Activated T-cell treated with anti-CD3 and anti-CD28 coated beads, Interleukin-2, amount 50 U/mL, for 1 hour (primary cell): ENCODE measurements at places on chromosomes 5 and 9.

GRCh38 chr9:95545831-95546567 is 29.2 kb upstream of the PTCH1 start:
- DNase-seq, result no peak

DNA sequence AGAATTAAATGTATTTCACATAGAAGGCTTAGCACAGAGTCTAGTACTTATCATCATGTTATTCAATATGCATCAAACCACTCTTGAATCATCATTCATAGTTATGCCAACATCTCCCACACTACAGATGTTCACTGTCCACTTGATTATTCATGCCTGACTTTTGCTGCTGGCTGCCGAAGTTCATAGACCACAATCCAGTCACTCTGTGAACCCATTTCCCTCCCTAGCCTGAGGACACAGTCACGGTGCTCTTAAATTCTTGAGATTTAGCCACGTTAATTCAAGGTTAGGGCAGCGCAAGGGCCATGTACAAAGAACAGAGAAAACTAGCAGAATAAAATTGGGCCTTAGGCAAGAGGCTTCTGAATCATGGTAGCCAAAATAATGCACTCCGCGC is 32.4 kb downstream of the ABCA1 start:
- DNase-seq, result no peak

GRCh38 chr5:180464603-180464970 is 29.6 kb upstream of the CNOT6 start:
- DNase-seq, result no peak

DNA sequence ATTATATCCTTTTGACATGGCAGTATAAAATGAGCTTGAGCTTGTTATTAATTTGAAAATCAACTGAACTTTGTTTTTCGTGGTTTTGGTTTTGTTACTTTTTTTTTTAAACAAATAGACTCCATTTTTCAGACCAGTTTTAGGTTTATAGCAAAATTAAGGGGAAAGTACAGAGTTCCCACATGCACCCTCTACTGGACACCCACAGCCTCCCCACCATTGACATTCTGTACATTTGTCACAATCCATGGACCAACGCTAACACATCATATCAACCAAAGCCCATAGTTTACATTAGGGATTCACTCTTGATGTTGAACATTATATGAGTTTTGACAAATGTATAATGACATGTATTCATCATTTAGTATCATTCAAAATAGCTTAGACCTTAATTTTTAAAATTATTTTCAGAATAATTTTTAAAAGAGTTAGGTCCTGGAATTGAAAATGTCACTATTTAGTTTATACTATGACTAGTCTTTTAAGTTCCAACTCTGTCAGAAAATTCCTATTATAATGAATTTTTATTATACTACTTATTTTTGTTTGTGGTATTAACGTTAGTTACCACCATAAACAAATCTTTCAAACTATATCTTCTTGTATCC is 35.3 kb upstream of the JMY start:
- DNase-seq, result no peak

GRCh38 chr5:58201922-58202648 is 257.8 kb downstream of the PLK2 start:
- no peak for DNase-seq

DNA sequence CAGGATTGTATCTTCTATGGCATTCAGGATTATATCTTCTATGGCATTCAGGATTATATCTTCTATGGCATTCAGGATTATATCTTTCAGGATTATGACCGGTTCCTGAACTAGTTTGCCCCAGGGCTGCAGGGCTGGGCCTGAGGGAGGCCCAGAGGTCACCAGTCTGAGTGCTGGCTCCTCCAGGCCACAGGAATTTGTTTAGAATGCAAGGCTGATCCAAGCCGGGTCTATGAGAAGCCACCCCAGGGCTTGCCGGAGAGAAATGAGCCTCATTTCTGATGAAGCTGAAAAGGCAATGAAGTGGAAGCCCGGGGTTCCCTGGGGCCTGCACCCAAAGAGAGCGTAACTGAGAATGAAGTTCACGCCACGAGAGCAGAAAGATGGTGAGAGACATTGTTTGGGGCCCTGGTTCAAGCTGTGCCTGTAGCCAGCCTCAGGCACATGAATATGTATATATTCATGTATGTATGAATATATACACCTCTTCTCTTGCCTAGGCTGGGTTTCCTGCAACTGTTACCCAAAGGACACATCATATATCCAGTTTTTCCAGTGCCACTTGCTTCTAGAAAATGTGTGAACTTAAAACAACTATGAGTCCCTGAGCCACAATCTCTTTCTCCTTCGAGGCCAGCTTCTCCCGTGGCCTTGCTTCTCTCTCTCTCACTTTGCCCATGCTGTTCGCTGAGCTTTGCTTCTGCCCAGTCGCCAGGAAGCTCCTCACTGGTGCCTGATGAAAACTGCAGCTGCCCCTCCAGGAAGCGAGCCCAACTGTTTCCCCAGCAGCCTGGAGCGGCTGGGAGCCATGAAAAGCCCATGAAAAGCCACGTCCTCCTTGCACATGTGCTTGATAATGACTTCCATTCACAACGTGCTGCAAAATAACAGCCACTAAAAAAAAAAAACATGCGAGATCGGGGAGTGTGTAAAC is 62.3 kb downstream of the GTF3C4 start:
- DNase-seq, result no peak

DNA sequence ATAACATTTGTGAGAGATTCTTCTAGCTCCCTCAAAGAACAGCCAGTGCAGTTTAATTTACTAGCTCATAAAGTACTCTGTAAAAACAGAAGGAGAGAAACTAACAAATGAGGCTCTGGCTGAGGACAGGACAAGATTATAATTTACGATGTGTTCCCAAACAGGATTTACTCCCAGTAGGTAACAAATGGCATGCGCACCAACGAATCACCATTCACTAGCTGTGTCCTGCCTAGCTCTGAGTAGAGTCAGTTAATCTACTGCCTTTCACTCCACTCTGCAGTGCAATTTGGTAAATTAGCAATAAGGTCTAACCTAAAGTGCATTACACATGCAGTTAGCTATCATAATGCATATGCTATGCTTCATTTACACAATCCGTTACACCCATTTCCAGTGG is 497.4 kb upstream of the CCNG1 start:
- DNase-seq, result no peak

- DNase-seq, result no peak
Measured at GRCh38 chr9:134217431-134218210, 53.3 kb upstream of the RNU6ATAC start.

DNA sequence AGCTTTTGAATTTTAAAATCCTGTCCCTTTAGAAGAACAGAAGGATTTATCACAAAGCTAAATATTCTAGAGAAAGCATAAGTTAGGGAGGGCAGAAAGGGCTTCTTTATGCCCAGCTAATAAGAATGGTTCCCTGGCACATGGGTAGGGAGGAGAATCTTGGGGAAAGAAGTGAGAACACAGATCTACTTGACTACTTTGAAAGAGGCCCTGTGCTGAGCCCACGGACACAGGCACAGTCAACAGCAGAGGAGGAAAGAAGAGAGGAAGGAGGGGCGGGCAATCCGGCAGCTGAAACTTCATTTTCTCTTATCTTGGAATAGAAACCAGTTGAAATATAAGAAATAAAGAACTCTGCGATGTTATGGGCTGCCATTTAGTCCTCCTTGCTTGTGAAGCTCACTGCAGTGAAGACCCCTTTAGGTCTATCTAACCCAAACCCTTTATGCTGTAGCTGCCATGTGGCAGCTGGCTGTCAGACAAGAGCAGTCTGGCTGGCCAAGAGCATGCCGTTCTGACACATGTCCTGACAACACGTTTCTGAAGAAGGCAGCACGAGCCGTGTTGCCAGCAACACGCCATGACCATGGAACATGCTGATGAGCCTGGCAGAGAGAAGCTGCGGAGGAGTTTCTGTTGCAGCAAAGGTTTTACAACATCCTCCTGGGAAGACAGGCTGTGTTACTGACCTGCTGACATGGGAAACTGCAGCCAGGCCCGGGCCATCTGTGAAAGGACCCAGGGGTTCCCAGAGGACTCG is 34.2 kb downstream of the ABLIM3 start:
- no peak for DNase-seq

DNA sequence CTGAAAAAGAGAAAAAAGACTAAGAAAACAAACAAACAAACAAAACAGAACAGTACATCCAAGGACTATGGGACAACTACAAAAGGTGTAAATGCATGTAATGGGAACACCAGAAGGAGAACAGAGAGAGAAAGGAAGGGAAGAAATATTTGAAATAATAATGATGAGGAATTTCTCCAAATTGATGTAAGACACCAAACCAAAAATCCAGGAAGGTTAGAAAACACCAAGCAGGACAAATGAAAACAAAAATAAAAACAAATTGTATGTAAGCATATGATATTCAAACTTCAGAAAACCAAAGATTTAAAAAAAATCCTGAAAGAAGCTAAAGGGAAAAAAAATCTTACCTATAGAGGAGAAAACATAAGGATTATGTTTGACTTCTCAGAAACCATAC is 125.9 kb upstream of the ACTBL2 start:
- DNase-seq, result no peak

GRCh38 chr9:14585730-14586473 is 107.3 kb downstream of the ZDHHC21 start:
- DNase-seq, result no peak

- no peak for DNase-seq
Measured at GRCh38 chr9:128276574-128277270, 646 bp downstream of the SWI5 start.

- DNase-seq, result peak; percentile 76
Measured at GRCh38 chr5:141992349-141992963, 20.4 kb downstream of the GNPDA1 start.

GRCh38 chr9:135992486-135993408 is 31.6 kb upstream of the UBAC1 start:
- DNase-seq, result peak; percentile 47

- no peak for DNase-seq
Measured at GRCh38 chr5:65446682-65447081, 35.0 kb downstream of the ADAMTS6 start.

GRCh38 chr9:121123816-121124535 is 49.2 kb downstream of the CNTRL start:
- DNase-seq, result no peak

- no peak for DNase-seq
Measured at GRCh38 chr9:38198140-38198539, 129.1 kb upstream of the SHB start.

DNA sequence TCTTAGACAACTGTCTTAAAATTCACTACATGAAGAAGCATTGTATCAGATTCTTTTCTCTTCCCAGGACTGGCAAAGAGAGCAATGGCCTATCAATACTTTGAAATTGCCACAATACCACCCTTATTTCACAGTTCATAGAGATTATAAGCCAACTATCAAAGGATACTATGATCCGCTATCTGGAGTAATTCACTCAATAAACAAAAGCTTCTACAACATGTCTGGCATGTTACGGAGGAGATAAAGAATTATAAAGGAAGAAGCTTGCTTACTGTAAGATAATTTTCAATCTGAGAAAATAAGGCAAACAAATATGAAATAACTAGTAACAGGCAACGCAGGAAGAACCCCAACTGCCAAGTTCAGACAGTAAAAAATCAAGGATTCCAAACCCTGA is 114.8 kb downstream of the GNAQ start:
- DNase-seq, result no peak

DNA sequence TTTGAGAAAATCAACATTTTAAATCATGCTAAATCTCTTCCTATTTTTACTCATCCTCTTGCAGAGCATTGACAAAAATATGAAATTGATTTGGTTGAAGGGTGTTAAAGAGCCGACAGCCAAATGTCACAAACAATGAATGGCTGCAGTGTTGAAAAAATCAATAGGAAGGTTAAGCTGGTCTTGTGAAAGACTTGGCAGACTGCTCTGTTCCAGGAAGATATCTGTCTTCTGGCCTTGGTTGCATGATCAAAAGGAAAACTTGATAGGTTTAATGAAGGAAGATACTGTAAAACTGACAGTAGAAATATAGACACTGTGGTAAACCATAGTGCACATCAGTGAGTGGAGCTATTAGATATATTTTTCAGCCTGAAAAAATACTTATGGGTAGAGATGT is 103.6 kb downstream of the PBX3 start:
- no peak for DNase-seq

- DNase-seq, result no peak
Measured at GRCh38 chr5:172005708-172006320, 624 bp downstream of the FBXW11 start.

DNA sequence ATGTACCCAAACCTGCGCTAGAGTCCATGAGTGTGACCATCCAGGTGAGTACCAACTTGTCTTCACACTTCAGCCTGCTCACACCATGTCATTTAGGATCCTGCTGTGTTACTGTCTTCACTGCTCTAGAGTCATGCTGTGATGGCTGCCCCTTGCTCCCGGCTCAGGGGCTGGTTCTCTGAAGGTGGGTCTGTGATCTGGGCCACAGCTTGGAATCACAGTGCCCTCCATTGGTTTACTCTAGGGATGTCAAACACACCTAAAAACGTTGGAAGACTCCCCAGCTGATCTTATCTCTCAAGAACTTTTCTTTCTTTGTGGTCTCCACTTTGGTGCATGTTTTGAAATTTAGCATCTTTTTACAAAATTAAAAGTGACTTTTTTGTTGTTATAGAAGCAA is 53.8 kb downstream of the NFX1 start:
- no peak for DNase-seq

DNA sequence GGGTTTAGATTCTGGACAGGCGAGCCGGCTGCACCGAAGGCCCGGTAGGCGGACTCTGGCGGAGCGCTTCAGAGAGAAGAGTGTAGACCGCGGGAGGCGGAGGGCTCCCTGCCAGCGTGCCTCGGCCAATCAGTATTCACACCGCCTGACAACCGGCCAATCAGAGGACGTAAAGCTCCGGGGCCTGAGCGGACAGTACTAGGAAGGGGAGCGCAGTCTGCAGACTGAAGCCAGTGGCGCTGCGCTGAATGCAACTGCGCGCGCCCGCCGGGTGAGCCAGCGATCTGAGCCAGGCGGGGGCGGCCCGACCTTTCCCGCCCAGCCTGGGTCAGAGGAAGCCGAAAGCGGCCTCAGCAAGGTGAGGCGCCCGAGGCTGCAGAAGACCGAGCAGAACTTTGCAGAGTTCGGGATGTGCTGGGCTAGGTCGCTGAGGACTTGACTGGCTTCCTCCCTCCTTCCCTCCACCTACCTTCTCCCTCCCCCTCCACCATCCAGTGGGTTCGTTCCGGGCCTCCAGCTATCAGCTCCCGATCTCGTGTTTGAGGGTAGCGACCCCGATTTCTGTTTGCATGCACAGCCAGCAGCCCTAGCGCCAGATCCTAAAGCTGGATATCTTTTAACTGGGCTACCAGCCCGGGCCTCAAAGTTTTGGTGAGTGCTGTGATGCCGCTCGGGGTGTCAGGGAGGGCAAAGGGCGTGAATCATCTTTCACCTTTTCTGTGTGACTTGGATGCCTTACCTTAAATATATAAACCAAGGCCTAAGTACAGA is at the start of gene DMRT2:
DMRT2 (plus strand) TSS at position 233 of the 771 bp plus-strand sequence. CDS start 1,257 bp downstream, outside the sequence.
- no peak for DNase-seq
